ENCODE measurements at places on chromosomes 6 and 20.

DNA sequence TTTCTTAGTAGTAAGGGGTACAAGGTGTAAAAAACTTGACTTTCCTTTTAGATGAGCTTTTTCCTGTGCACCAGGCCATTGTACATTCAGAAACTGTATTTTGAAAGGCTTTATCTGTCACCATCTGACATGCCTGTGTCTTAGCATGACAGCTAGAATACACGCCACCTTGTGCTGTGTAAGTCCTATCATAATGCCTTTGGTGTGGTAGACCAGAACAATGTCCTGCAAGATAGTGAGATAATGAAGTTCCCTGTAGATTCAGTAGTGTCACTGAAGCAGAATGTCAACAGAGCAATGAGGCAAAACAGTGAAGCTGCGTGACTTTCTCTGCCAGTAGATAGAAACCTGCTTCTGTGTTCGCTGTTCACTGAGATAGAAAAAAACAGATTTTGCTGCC is 105.8 kb downstream of the JAG1 start:
- no peak for DNase-seq

DNA sequence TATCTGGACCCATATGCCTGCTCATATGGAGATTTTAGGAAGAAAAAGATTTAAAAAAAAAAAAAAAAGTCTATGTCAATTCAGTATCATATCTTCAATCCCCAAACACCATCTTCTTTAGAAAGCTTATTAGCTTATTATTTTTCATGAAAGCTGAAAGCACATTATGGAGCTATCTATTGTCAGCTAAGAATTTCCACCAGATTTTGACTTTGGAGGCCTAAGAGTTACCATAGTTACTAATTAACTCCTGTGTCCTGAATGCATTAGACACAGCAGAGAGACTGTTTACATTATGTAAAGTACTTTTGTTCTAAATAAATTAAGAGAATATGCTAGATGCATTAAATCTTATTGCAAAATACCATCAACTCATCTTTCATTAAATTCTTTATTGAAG is 255.5 kb upstream of the NRSN1 start:
- no peak for DNase-seq

- no peak for DNase-seq
Measured at GRCh38 chr6:127952831-127953230, 52.0 kb upstream of the THEMIS start.

GRCh38 chr6:27312146-27312949 is at the start of gene POM121L2:
TSS of gene POM121L2 (minus strand) at chr6:27312273. CDS start at chr6:27312170, 103 bp downstream.
- DNase-seq = no peak

- no peak for DNase-seq
Measured at GRCh38 chr6:30964075-30964474, 19.4 kb upstream of the MUC21 start.

GRCh38 chr6:138944412-138944811 is 43.6 kb downstream of the REPS1 start:
- no peak for DNase-seq

GRCh38 chr6:4504700-4505099 is 271.5 kb upstream of the CDYL start:
- DNase-seq = no peak

- no peak for DNase-seq
Measured at GRCh38 chr20:6490849-6491248, 276.6 kb upstream of the BMP2 start.

DNA sequence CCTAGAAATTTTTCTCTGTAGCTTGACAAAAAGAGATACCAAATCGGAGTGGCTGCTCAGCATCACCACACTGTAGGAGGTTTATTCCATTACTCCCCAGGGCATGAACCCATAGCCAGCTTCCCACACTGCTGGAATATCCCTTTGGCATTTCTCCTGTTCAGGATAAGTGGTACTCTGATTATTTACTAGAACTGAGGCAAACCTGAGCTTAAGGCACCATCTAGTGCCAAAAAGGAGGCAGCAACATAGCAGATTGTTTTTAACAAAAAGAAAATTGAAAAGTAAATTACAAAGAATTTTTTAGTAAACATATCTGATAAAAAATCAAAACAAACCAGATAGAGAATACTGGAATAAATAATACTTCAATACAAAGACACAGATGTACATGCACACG is 181.7 kb downstream of the WDR27 start:
- DNase-seq = no peak

GRCh38 chr20:37885593-37886503 is 17.1 kb upstream of the VSTM2L start:
- DNase-seq = no peak

DNA sequence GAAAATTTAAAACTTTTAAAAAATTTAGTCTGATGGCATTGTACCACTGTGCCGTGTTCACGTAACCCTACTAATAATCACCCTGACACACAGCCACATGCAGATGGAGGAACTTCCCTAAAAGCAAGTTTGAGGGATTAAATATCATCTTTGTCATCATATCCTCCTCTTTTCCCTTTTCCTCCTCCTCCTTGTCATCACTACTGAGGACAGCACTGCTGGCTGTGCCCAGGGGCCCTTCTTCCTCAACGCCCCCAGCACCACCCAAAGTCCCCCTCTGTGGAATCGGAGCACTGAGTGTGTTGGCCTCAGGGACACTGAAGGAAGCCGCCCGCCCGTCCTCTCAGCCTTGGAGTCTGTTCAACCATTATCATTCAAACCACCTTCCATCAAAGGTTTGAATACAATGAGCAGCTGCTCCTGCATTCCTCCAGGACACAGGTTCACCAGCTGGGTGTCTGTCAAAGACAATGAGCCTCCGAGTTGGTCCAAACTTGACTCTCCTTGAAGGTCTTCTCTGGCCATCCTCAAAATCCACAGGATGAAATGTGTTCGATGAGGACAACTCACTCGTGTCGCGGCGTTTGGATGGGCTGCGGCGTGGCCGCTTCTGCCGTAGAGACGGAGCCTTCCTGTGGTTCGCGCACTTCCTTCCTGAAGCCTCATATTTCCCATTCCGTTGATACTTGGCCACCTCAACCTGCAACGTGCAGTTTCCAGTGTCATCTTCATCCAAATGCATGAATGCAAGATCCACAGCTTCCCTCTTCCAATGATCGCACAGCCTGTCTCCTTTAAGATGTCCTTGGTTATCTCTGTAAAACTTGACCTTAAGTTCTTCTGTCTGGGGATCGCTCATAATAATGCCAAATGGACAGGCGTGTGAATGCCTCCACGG is 23.3 kb downstream of the NQO2 start:
- DNase-seq = no peak

DNA sequence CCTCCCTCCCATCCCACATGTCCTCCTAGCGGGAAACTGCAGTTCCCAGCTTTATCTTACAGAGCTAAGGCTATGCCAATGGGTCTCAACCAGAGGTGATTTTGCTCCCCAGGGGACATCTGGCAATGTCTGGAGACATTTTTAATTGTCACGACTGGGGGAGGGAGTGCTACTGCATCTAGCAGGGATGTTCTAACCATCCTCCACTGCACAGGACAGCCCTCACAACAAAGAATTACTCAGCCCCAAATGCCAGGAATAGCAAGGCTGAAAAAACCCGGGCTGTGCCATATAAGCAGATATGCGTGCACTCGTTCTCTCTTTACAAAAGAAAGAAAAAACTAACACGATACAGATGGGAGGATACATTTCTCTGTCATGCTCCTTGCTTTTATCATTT is 8.5 kb downstream of the MRPS18A start:
- DNase-seq = no peak

- no peak for DNase-seq
Measured at GRCh38 chr6:455835-456234, 64.3 kb downstream of the IRF4 start.
